ENCODE measurements at places on chromosomes 3 and 15. TPM values are rescaled to one million over a fixed set of nuclear protein-coding genes. Genes with fewer than 3 reads are reported as not detected.

GOLGA6A gene
- total RNA-seq = 0.09 TPM

CCDC39 gene
- not detected for total RNA-seq

CACNA2D2 gene
- 0.53 TPM for total RNA-seq

CILP gene
- total RNA-seq = 0.46 TPM

CYP8B1 gene
- total RNA-seq = not detected

GOLGA6B gene
- not detected for total RNA-seq

SLC25A20 gene
- total RNA-seq = 10.7 TPM

DYNC1LI1 gene
- 49.2 TPM for total RNA-seq

ZNF80 gene
- total RNA-seq = not detected

SERPINI2 gene
- not detected for total RNA-seq

CCDC54 gene
- not detected for total RNA-seq

RBPMS2 gene
- 8.3 TPM for total RNA-seq

WDR49 gene
- not detected for total RNA-seq

LRRC49 gene
- total RNA-seq = 5.7 TPM

SHC4 gene
- total RNA-seq = 0.92 TPM

RAD18 gene
- 13.6 TPM for total RNA-seq

CCR1 gene
- not detected for total RNA-seq

KNSTRN gene
- total RNA-seq = 46.8 TPM

EBLN2 gene
- 0.38 TPM for total RNA-seq

INAFM2 gene
- total RNA-seq = 7.6 TPM

RTP3 gene
- total RNA-seq = not detected

SEMA5B gene
- total RNA-seq = 0.31 TPM

SNRK gene
- 4.1 TPM for total RNA-seq

SKOR1 gene
- not detected for total RNA-seq

BCHE gene
- 1.1 TPM for total RNA-seq

CDV3 gene
- total RNA-seq = 106 TPM

APEH gene
- 66.0 TPM for total RNA-seq

CDHR4 gene
- total RNA-seq = 0.12 TPM

DUOX2 gene
- 0.05 TPM for total RNA-seq

EFCC1 gene
- 0.02 TPM for total RNA-seq

RRP9 gene
- total RNA-seq = 43.1 TPM

CPA3 gene
- not detected for total RNA-seq

Data from A549 treated with AZD2906 at 1 μM for 4 hours (cell line).